ENCODE measurements at places on chromosomes 5 and 9. TPM values are rescaled to one million over a fixed set of nuclear protein-coding genes. Genes with fewer than 3 reads are reported as not detected.

Gene SVEP1
- 3.0 TPM for polyA plus RNA-seq

DNA sequence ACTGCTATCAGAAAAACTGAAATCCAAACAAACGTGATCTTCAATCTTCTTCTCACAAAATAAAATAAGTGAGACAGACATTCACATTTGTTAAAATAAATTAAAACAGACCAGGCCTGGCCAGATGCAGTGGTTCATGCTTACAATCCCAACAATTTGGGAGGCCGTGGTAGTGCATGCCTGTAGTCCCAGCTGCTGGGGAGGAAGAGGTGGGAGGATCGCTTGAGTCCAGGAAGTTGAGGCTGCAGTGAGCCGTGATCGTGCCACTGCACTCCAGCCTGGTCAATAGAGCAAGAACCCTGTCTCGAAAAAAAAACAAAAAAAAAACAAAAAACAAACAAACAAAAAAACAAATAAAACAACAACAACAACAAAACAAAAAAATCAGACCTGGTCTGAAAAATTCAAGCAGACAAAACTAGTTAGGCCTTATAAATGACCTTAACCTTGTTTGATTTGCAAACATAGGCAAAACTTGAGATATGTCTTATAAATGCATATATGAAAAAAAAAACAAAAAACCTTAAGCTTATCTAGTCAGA lies 10.8 kb downstream of the MAPKAP1 start:
- DNase-seq: no peak

Gene HRH2
- polyA plus RNA-seq: 18.6 TPM

DNA sequence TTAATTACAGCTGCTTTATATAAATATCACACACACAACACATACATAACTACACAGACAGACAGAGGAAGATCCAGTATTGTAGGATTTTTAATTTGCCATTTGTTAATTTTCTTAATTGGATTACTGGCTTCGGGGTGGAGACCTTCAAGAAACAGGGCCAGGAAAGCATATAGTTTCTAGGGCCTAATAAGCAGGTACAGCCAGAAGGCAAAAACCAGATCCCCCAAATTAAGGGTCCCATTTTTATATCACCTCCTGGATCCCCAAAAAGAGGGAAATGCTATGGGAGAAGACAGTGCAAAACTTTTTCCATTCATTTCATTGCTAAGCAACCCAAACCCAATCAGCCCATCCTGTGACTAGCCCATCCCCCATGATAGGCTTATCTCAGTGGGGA lies 373.3 kb upstream of the FAM174A start:
- no peak for DNase-seq

DNA sequence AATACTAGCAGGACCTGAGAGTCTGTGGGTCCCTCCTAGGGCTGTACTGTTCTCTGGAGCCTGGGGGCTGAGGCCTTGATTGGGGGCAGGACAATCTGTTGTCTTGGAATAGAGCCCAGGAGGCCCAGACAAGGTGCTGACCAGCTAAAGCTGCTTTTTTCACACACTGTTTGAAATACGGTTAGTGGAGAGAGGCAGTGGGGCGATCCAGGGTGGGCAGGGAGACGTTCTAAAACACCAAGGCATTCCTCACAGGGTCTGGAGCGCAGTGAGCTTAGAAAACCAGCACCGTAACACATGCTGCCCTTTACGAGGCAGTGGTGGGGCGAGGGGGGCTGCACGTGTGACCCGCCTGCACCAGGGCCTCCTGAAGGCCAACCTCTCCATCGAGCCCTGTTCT lies 55.1 kb downstream of the EHMT1 start:
- DNase-seq: no peak

Gene KIF20A
- 0.18 TPM for polyA plus RNA-seq

DNA sequence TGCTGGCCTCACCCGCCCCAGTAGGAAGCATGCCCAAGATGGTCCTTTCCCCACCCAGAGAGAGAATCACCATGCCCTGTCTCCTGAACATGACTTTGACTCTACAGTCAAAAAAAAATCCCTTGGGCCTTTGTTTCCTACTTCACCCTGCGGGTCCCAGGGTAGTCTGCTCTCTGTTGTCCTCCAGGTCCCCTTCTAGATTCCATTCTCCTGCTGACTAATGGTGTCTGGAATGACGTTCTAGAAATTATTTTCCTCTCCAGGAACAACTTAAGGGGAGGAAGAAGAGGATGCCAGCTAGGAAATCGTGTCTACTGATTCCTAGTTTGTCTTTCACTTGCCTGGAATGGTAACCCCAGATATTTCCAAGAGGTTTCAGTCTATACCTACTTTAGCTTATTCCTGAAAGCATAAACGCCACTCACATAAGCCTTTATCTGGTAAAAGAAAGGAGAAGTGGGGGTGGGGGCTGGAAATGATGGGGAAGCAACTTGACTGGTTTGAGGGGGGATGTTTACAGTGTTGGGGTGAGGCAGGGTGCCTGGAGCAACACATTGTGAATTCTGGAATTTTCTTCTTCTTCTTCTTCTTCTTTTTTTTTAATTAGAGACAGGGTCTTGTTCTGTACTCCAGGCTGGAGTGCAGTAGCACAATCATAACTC lies 93.9 kb downstream of the SNX18 start:
- DNase-seq: no peak

Gene GMCL2
- not detected for polyA plus RNA-seq

Gene PITX1
- polyA plus RNA-seq: 0.02 TPM

DNA sequence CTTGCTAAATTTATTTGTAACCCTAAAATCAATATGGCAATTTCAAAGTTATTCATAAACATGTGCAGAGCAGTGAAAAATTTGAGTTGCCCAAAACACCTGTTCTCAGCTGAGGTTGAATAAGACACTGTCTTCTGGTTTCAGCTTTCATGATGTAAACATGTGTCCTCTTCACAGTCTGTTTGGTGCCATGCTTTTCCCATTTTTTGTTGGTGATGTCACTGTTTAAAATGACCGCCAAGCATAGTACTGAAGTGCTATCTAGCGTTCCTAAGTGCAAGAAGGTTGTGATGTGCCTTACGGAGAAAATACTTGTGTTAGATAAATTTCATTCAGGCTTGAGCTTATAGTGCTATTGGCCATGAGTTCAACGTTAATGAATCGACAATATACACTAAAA lies 580.8 kb downstream of the ACTL7B start:
- DNase-seq: no peak

DNA sequence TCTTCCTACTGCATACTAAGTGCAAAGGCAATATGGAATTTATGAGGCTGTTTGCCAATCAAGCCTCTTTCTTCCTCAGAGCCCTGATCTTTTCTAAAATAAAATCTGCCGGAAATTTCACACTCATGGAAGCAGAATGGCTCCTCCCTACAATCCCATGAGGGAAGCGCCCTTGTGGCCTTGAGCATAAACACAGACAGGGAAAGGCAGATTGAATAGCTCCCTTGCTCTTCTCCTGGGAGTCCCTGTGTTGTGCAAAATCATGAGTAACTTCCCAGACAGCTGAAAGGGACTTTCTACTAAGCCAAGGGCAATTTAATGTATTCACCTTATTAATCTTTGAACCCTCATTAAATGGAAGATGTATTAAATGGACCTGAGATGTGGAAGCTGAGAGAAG lies 226.1 kb upstream of the PIK3R1 start:
- peak; percentile 58 for DNase-seq

GRCh38 chr5:88845081-88845697 lies 37.8 kb downstream of the MEF2C start:
- no peak for DNase-seq

Gene SHB
- polyA plus RNA-seq: 14.5 TPM

GRCh38 chr9:33809506-33809905 lies 7.5 kb upstream of the UBE2R2 start:
- DNase-seq: no peak

Gene GLRA1
- not detected for polyA plus RNA-seq

DNA sequence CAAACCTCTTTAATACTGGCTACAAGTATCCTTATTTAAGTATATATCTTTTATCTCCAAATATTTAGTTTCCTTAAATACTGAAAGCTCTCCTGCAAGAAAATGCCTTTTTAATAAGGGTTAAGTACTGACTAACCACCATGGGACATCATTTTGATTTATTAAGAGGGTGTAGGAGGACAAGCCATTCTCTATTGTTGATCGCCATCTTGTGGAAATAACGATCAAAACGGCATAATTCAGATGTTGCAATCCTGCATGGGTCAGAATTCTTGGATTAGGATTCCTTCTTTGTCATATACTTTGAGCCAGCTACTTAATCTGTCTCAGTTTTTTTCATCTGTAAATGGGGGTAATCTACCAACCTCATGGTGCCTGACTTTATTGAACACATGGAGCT lies 28.7 kb upstream of the C5orf46 start:
- DNase-seq: no peak

DNA sequence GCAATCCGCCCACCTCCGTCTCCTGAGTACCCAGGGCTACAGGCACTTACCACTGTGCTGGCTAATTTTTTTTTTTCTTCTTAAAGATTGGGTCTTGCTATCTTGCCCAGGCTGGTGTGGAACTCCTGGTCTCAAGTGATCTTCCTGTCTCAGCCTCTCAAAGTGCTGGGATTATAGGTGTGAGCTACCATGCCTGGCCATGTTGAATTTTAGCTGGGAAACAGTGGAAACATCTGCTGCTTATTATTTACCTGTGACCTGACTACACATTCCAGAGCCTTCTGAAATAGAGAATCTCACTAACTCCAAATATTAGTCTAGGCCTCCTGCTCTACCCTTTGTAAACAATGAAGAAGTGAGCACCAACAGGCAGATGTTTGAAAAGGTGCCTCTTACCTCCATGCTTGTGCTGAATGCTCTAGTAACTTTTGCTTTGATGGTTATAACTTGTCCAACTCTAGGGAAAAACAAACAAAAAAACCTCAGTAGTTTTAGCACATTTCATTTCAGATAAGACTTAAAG lies 22.5 kb downstream of the ACOT12 start:
- no peak for DNase-seq

- peak; percentile 87 for DNase-seq
Measured at GRCh38 chr5:151115272-151115905, 34.6 kb upstream of the TNIP1 start.

DNA sequence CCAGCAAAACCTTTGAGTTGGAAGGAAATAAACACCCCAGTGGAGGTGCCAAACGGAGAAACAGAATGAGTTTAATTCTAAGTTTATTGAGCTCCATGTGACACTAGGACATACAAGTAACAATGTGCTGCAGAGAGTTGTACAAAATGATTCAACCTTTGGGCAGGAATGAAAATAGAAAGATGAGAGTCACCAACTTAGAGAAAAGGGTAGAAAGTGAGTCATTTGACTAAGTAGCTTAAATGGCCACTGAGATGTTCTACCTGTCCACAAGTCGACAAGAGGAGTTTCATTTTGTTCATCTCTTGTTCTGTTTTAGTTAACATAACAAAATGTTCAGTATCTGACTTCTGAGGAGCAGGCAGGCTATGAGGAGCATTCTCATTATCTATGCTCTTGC lies 284.7 kb downstream of the NR2F1-AS1 start:
- no peak for DNase-seq

Gene GBGT1
- polyA plus RNA-seq: 7.4 TPM

Gene FBXO38
- 17.0 TPM for polyA plus RNA-seq

DNA sequence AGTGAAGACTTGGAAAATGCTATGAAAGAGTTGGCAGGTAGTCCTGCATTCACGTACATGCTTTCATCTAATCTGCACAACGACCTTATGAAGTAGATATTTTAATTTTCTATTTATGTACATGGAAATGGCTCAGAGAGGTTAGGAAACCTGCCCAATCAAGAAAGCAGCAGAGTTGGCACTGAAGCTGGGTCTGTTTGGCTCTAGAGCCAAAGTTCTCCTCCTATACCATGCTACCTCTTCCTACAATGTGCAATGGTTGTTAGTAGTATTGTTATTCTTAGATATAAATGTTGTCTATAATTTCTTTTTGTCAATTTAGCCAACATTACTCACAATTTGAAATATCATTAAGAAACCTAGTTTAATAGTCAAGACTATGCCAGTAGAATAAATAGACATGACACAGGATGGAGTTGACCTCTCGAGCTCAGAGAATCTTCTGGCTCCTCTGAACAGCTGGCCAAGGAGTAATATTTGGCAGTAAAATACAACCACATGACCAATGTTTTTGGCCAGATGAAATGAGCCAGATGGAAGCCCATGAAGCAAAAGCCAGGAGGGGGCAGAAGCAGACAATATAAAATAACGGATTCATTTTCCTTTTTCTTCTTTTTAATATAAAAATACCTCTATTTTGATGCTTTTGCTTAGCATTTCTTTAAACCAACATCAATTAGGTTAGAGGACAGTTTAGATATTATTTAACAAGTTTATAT lies 542.3 kb downstream of the PDE4D start:
- no peak for DNase-seq

Gene LHX2
- polyA plus RNA-seq: 0.07 TPM

Gene RUSC2
- polyA plus RNA-seq: 23.6 TPM

DNA sequence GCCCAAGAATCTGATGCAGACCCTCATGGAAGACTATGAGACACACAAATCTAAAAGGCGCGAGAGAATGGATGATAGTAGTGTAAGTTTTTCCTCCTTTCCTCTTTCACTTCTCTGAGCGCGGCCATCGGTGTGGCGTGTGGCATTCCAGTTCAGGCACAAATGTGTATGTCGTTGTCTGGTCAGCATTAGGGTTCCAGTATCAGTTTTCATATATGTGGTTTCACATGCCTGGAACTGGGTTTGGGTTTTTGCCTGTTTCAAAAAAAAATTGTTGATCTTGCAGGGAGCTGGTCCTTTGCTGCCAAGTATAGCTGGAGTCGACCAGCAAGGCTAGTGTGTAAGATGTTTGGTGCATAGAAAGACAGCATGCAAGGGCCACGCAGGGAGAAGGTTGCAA lies 51.5 kb downstream of the C9orf152 start:
- DNase-seq: no peak

Gene MAMDC2
- polyA plus RNA-seq: 11.5 TPM

Gene ARSI
- 0.25 TPM for polyA plus RNA-seq

Gene TMEM252
- polyA plus RNA-seq: 0.16 TPM

- no peak for DNase-seq
Measured at GRCh38 chr5:142939884-142940283, 169.7 kb downstream of the ARHGAP26 start.

Gene PCDHA2
- polyA plus RNA-seq: not detected

DNA sequence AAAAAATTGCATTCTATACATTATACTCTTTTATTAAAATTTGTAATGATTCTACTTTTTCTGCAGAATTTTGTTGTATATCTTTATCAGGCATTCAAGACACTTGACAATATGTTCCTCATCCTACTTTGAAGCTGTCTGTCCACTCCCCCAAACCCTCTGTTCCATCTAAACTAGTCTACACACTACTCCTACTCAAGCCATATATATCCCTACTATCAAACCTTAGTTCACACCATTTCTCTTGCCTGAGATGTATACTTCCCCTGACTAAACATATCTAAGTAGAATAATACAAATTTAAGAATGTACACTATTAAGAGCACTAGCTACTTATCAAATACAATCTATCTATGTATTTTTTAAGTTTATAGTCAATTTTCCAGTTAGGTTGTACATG lies 107.1 kb upstream of the FTMT start:
- DNase-seq: no peak

GRCh38 chr5:74360535-74361210 lies 279.9 kb downstream of the ENC1 start:
- peak; percentile 43 for DNase-seq
